Smooth muscle cell of the pulmonary artery (primary cell): ENCODE measurements at places on chromosomes 7 and 10. TPM values are rescaled to one million over a fixed set of nuclear protein-coding genes. Genes with fewer than 3 reads are reported as not detected.

The MUC12 gene
- 0.23 TPM in 1 of 2 replicates, not detected in the other for total RNA-seq

The TMEM213 gene
- total RNA-seq: not detected in 2 replicates

The NME8 gene
- not detected in 2 replicates for total RNA-seq

The PLA2G12B gene
- total RNA-seq: not detected in 2 replicates

The STRIP2 gene
- total RNA-seq: 2.2 and 20.9 TPM in 2 replicates

The GNGT1 gene
- total RNA-seq: not detected in 2 replicates

The MSRB2 gene
- 12.7 and 14.6 TPM in 2 replicates for total RNA-seq

The TRPV6 gene
- total RNA-seq: not detected in 2 replicates

The SPDYE8 gene
- not detected in 2 replicates for total RNA-seq

The ATG9B gene
- 0.98 and 1.2 TPM in 2 replicates for total RNA-seq

The PDCD11 gene
- total RNA-seq: 28.0 and 47.1 TPM in 2 replicates

The STOX1 gene
- 0.07 and 0.13 TPM in 2 replicates for total RNA-seq

The PVRIG gene
- total RNA-seq: not detected in 2 replicates

The OR6V1 gene
- total RNA-seq: not detected in 2 replicates

The FGL2 gene
- total RNA-seq: 86.5 and 91.3 TPM in 2 replicates

The IDI2 gene
- not detected in 2 replicates for total RNA-seq

The CXCL12 gene
- total RNA-seq: 101 and 348 TPM in 2 replicates

The ITGB8 gene
- total RNA-seq: 95.7 and 171 TPM in 2 replicates

The DGKB gene
- total RNA-seq: 0.07 and 0.13 TPM in 2 replicates

The TMEM229A gene
- total RNA-seq: 0.07 and 0.39 TPM in 2 replicates

The INHBA gene
- 67.4 and 92.3 TPM in 2 replicates for total RNA-seq

The OPALIN gene
- not detected in 2 replicates for total RNA-seq

The KCNH2 gene
- total RNA-seq: 0.13 and 0.79 TPM in 2 replicates

The CCDC172 gene
- total RNA-seq: not detected in 2 replicates

The CYP2C19 gene
- not detected in 2 replicates for total RNA-seq

The PLPP4 gene
- 1.2 and 4.3 TPM in 2 replicates for total RNA-seq

The SLC26A5 gene
- not detected in 2 replicates for total RNA-seq

The ANXA8L1 gene
- total RNA-seq: not detected in 2 replicates

The LIPK gene
- total RNA-seq: not detected in 2 replicates

The CFAP70 gene
- total RNA-seq: 1.2 TPM in 2 replicates

The RAPGEF5 gene
- total RNA-seq: 23.8 and 35.8 TPM in 2 replicates

The CPN1 gene
- not detected in 2 replicates for total RNA-seq

The ANKRD1 gene
- 23.2 and 24.2 TPM in 2 replicates for total RNA-seq

The ZNF467 gene
- total RNA-seq: 0.85 and 1.6 TPM in 2 replicates

The ELFN1 gene
- 0.07 TPM in 1 of 2 replicates, not detected in the other for total RNA-seq

The CASP7 gene
- total RNA-seq: 19.8 and 27.6 TPM in 2 replicates

The SLC26A3 gene
- not detected in 2 replicates for total RNA-seq

The C10orf90 gene
- total RNA-seq: 0.13 and 0.26 TPM in 2 replicates

The CRTAC1 gene
- 0.07 and 0.50 TPM in 2 replicates for total RNA-seq

The GRID2IP gene
- total RNA-seq: 0.07 TPM in 1 of 2 replicates, not detected in the other

The FAM25A gene
- total RNA-seq: not detected in 2 replicates
